ENCODE measurements at places on chromosomes 7 and 10.

DNA sequence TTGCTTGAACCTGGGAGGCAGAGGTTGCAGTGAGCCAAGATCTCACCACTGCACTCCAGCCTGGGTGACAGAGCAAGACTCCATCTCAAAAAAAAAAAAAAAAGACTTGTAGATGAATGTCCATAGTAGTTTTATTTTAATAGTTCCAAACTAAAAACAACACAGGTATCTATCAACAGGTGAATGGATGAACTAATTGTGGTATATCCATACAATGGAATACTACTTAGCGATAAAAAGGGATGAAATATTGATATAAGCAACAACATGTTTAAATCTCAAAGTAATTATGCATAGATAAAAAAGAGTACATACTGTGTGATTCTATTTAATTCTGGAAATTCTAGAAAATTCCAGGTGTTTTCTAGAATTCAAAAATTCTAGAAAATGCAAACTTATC lies 37.5 kb upstream of the MRPS16 start:
- DNase-seq: no peak

- DNase-seq: no peak
Observed at GRCh38 chr7:40507166-40507565, 372.4 kb downstream of the SUGCT start.

DNA sequence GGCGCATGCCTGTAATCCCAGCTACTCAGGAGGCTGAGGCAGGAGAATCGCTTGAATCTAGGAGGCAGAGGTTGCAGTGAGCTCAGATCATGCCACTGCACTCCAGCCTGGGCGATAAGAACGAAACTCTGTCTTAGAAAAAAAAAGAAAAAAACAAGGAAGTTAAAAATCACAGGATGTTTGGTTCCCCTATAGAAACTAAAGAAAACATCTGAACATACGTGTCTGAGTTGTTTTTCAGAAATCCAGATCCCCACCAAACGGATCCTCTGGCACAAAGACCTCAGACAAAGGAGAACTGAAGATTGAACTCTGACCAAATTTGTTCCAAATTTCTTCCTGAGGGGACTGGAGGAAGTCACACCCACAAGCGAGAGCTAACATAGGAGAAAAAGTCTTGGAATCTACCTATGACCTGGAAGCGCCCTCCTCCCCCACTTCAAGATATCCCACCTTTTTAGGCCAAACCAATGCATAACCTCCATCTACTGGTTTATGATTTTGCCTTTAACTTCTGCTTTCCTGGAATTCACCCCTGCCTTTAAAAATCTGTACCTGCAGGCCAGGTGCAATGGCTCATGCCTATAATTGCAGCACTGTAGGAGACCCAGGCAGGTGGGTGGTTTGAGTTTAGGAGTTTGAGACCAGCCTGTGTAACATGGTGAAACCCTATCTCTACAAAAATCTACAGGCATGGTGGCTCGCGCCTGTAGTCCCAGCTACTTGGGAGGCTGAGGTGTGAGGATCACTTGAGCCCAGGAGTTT lies 19.7 kb upstream of the SIRT1 start:
- DNase-seq: no peak

- DNase-seq: no peak
Observed at GRCh38 chr10:42984761-42985325, 92.0 kb upstream of the RET start.

- no peak for DNase-seq
Observed at GRCh38 chr10:131743190-131744151, 157.3 kb upstream of the PPP2R2D start.

DNA sequence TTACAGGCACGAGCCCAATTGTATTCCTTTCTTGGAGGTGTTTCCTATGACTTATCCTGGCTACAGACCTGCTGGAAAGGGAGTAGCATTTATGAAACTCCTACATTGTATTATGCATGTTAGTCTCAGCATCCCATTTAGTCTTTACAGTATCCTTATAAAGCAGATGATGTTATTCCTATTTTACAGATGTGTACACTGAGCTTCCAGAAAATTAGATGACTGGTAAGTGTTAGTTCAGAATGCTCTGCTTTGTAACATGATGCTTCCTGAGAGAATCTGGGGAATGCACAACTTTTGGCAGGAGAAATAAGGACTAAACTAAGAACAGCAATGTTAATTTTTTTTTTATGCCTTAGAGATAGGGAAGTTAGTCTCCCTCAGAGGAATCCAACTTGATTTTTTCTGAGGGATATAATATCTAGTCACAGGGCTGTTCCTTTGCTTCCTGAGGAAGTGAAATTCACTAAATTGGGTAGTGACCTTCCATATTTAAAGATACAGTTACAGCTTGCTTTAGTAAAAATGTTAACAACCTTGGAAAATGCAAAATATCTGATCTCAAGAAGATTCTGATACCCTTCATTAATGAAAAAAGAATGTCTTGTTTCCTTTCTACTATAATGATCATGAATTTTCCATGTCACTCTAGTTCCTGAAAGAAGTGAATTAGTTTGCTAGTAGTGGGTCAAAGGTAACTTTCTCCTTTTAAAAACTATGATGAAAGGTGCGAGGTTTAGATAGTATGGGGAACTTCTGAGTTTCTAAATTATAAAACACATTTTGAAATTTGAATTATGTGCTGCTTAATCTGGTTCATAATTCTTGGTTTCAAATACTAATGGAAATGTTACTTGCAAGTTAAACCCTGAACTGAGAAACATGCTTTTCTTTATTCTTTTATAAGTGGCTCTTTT lies 194.0 kb upstream of the PRPS1L1 start:
- no peak for DNase-seq

DNA sequence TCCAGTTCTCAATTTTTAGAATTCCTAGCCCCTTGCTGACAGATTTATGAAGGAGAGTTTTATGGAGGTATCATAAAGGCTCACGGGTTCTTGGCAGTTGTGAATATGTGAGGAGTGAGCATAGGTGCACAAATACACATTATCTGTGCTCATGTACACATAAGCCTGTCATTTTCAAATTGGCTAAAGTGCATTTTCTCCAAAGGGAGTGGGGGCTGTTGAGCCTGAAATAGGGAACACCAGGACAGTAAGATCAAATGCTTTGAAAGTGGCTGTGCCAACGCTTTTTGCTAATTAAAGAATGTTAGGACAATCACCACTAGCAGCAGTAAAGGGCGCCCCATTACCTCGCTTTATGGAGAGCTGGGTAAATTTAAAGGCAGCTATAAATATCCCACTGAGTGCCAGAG lies 8.3 kb upstream of the LRRC4 start:
- no peak for DNase-seq

DNA sequence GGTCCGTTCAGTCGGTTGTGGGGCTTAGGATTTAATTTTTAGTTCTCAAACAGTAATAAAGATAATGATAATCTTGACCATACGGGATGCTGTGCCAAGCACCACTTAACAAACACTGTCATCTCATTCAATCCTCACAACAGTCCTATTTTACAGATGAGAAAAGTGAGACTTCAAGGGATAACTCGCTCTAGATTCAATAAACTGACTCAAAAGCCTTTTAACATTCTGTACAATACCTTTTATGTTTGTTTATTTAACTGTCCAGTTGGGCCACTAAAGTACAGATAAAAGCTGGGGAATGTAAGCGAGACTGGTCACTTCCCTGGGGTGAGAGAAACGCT lies 437 bp upstream of the CFAP69 start:
- no peak for DNase-seq

DNA sequence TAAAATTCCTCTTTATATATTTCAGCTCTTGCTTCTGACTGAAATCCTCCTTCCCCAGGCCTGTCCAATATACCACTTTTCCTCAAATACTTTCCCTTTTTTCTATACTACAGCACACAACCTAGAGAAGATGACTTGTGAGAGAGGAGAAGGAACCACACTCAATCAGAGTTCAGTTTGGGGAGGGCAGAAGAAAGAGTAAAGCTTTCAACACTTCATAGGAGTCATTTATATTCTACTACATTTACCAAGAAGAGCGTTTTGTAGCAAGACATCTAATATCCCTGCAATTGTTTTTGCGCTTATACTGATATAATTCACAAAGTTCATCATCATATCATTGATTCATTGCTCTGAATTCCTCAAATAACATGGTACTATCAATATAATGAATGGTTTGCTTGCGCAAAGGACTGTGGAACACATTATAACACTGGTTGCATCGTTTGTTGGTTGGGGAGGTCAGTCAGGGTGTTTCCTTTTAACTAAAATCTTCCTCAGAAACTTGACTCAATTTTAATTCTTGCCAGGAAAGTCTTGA lies 792.5 kb upstream of the CELF2 start:
- DNase-seq: no peak

DNA sequence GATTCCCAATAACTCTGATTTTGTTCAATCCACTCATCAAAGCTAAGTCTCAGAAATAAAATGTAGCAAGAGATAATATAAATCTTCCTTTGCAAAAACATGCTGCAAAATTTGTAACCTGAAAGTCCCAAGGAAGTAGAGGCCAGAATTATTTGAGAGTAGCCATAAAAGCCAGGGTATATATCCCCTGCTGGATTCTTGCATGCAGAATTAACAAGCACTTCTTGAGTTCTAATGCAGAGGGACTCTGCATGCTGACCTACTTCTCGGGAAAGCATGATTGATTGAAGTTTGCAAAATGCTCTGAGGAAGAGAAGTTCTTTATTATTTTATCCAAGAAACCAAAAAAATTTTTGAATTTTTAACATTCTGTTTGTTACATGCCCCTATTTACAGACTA lies 121.6 kb downstream of the THSD7A start:
- no peak for DNase-seq

DNA sequence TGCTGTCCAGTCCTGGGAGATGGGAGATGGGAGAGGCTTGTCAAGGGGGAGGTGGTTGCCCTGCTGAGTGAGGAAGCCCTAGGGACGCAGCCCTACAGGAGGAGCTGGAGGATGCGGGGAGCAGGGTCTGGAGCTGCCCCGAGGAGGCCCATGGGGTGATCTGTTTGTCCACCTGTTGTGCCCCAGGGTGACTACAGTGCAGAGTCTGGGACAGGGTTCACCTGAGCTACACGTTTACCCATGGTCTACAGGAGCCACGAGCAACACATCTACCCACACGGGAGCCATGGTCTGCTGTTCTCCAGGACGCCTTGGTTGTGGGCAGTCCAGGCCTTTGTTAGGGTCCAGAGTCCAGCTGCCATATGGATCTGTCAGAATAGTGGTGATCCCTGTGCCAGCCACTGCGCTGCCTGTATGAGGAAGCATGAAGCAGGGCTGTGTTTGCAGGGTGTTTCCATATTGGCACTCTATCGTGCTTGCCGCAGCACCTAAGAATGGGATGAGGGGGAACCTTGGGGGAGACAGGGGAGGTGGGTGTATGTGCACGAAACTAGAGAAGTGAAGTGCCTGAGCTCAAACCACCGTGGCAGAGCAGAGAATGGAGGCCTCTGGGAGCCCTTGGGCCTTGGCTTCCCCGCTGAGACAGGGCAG lies 23.7 kb downstream of the ZNF775 start:
- no peak for DNase-seq

GRCh38 chr10:26357203-26357602 lies 80.9 kb upstream of the APBB1IP start:
- DNase-seq: no peak

GRCh38 chr7:134395604-134396003 lies 63.3 kb downstream of the AKR1B1 start:
- no peak for DNase-seq

DNA sequence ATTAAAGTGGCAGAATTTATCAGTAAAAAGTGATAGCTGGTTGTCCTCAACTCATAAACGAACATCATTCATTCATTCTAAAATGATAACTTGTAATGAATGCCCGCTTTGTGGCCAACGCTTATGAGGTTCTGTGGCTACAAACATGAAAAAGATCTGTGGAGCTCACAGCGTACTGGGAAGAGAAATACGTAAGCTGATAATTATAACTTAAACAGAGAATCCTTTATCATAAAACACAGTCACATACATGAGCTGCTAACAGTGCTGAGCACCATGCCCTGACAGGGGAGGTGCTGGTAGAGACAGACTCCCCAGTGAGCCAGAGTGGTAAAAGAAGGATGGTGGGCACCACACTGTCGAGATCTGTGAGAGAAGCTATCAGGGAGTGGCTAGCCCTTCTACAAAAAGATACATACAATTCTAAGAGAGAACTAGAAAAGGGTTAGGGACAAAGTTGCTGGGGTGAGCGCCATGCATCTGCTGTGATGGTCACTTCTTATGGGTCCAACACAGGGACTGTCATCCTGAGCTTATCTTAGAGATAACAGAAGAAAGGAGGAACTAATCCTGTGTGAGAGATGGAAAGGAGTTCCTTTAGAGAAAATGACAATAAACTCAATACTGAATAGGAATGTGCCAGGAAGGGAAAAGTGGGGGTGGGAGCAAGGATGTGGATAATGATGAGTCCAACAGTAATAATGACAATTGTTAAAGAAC lies 106.7 kb downstream of the USP6NL start:
- DNase-seq: no peak

GRCh38 chr10:66783316-66783715 lies 142.5 kb upstream of the LRRTM3 start:
- DNase-seq: no peak

DNA sequence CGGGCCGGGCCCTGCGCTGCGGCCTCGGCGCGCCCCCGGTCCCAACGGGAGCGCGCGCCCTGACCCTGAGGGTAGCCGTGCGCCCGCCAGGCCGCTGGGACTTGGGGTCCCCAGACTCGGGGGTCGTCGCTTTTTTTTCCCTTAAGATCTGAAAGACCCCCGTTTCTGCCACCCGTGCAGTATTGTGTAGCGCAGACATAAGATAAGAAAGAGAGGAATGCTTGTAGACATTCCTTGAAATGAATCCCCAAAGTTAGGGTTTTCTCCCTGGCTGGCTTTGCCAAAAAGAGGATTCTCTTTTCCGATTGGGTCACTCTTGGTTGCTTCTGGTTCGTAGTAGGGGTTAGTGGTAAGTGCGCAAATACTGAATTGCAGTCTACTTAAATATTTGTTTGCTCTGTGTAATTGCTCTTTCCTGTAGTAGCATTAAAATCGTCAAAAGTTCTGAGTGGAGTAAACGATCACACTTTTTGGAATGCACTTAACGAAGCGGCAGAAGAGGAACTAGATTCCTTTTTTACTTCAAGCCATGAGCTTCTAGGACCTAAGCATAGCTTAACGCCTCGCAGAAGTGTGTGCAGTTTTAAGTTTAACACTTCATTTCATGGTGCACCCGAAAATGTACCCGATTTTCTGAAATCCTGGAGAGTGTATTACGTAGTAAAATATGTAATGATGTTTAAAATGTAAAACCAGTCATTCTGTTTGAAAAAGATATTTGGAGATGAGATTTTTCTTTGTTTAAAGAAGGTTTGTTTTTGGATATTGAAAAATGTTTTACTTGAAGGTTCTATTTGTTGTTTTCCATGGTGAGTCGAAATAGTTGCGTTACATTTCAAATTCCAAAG lies 1.3 kb downstream of the CUL1 start:
- peak; percentile 20 for DNase-seq

DNA sequence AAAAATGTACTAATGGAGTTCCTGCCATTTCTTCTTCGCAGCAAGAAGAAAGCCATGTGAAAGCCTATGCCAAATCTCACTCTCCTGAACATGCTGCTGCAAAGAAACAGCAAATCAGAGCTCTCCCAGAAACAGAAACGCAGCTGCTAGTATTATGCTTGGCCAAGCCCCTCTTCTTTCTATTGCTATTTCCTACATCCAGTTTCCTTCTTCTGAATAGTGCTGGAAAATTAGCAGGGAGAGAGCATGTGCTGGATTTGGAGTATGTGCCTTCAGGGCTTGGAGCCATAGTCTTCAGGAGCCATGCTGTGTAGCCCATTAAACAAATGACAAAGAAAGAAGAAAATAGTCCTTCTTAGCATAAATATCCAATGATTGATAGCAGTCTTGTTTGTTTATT lies 852.0 kb upstream of the PHF14 start:
- no peak for DNase-seq

All from CD4-positive, alpha-beta T cell treated with Interleukin-17A for 1 hour (primary cell).